ENCODE measurements at places on chromosomes 3 and 15.
A peak's percentile ranks its signal among the peaks of the same experiment; 100 is the strongest.

GRCh38 chr15:63500265-63501250, 3.8 kb upstream of the USP3 start:
- DNase-seq, result no peak

GRCh38 chr3:45571216-45571615, 23.3 kb upstream of the LIMD1 start:
- no peak for DNase-seq

GRCh38 chr3:121483290-121483689, 62.5 kb downstream of the POLQ start:
- no peak for DNase-seq

DNA sequence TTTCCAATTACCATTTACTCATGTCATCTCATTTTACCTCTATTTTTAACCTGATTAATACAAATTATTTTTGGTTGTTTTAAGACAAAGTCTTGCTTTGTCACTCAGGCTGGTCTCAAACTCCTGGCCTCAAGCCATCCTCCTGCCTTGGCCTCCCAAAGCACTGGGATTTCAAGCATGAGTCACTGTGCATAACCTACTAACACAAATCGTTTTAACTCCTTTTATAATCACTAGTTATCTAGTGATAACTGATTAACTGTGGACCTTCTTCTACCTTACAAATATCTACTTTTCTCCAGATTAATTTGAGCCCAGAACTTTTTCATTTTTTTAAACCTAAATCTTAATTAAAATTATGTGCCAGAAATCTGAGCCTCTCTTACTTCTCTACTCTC, 4.6 kb downstream of the ATP13A3 start:
- DNase-seq, result no peak

GRCh38 chr15:65724464-65725215, 67.5 kb downstream of the DENND4A start:
- DNase-seq, result no peak

- DNase-seq, result no peak
Observed at GRCh38 chr3:166110102-166110501, 272.9 kb upstream of the BCHE start.

- no peak for DNase-seq
Observed at GRCh38 chr15:86362555-86362954, 282.9 kb downstream of the AGBL1 start.

GRCh38 chr3:18237251-18238005, 187.7 kb downstream of the SATB1 start:
- no peak for DNase-seq

- no peak for DNase-seq
Observed at GRCh38 chr3:189883113-189883753, 237.5 kb downstream of the P3H2 start.

DNA sequence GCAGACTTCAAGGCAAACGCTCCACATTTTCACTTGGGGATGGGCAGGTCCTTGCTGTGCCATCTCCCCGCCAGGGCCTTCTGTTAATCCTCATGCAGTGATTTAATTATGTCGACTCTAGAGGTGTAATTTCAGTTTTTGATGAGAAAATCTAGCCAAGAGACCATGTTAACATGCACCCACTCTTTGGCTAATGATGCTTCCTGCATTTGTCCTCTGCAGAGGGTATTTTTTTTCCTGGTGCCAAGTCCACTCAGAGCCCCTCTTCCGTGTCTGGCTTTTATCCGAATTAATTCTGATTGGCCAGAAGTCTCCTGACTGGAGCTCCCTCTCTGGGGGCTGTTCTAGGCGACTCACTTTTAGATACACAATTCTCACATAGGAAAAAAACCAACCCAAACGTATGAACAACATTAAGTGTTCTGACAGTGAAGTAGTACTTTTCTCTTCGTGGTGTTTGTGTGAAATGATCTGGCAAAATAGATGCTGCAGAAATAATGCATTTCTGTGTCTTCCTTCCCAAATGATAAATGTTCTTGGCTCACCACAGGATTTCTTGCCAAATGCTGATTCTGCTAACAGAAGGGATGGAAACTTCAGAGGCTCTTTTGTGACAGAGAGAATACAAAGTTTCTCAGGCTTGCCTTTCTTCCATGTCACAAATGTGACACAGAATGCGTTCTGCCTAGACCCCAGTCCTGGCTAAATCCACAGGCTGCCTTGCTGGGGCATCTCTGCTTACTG, 190.0 kb downstream of the CACNA2D3 start:
- no peak for DNase-seq

- DNase-seq, result peak; percentile 7
Observed at GRCh38 chr3:27568393-27568792, 84.2 kb upstream of the SLC4A7 start.

GRCh38 chr15:38539008-38539343, 25.6 kb downstream of the RASGRP1 start:
- DNase-seq, result no peak

- DNase-seq, result no peak
Observed at GRCh38 chr3:165669504-165669903, 167.7 kb downstream of the BCHE start.

DNA sequence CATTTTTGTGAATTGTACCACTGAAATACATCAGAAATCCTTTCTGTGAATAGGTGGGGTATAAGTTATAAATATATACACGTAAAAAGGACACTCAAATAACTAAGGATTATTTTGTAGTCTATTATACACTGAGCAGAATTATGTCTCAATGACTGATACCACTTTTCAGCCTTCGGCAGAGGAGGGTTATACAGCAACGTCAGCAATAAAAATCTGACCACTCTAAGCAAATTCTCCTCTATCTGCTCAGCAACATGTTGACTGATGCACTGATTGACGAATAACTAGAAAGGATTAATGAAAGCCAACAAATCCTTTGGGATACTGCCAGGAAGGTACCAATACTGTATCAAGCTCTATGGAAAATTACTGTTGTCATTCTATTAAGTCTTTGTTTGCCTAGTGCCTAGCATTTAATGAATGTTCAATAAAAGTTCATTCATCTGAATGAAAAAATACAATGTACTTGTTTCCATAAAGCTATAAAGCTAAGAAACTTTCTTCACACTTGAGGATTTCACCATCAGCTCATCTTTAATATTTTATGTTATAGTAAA, 5.2 kb downstream of the ARPP19 start:
- no peak for DNase-seq

GRCh38 chr15:99992611-99993231, 259.5 kb upstream of the LYSMD4 start:
- DNase-seq, result no peak

DNA sequence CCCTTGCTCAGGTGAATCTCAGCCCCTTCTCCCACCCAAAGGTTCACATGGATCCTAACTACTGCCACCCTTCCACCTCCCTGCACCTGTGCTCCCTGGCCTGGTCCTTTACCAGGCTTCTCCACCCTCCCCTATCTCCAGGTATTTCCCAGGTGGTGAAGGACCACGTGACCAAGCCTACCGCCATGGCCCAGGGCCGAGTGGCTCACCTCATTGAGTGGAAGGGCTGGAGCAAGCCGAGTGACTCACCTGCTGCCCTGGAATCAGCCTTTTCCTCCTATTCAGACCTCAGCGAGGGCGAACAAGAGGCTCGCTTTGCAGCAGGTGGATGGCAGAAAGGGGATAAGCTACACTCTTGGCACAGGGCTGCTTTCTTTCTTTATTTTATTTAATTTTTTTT, 4.5 kb downstream of the FAM131A start:
- DNase-seq, result no peak

GRCh38 chr3:138412821-138413551, 21.4 kb upstream of the ESYT3 start:
- DNase-seq, result no peak

DNA sequence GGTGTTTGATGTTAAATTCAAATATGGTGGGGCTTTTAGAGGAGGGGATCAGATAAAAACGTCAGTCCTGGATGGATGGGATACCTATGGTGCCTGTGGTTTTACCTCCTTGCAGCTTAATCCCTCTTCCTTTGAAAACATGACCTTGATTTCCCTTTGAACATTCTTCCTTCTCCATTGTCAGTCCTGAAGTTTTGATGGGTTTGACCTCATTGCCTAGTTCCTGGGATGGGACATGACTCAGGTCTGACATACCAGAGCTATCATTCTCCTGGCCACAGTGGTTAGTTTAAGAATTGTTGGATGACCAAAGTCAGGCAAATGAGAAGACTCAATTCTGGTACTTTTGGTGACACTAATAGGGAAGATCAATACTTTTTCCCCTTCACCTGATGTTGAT, 87.2 kb downstream of the PRICKLE2 start:
- no peak for DNase-seq

DNA sequence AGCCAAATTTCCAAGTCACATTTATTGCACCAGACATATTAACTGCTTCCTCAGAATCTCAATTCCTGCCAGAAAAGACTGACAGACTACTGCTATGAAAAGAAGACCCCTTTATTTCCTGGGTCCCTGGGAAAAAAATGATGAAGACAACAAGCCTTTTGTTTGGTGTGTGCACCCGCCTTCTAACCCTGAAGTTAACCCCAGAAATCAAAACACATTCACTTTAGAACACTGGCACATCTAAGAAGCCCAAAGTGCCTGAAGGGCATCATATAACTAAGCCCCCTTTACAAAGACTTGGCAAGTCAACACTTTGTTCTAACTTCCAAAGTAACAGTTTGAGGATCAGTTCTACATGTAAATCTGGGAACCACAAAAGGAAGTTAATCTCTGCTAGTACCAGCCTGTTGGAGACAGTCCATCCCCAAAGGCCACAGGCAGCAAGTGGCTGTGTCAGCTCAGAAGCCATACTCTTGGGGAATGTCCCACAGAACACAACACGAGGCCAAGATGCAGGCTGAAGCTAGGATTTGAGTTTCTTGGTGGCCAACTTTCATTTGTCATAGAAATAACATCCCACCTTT, 16.3 kb upstream of the ATP1B3 start:
- no peak for DNase-seq

GRCh38 chr3:52893723-52894122, 3.6 kb downstream of the STIMATE start:
- no peak for DNase-seq

- DNase-seq, result no peak
Observed at GRCh38 chr15:91857772-91858171, 4.3 kb downstream of the SLCO3A1 start.

DNA sequence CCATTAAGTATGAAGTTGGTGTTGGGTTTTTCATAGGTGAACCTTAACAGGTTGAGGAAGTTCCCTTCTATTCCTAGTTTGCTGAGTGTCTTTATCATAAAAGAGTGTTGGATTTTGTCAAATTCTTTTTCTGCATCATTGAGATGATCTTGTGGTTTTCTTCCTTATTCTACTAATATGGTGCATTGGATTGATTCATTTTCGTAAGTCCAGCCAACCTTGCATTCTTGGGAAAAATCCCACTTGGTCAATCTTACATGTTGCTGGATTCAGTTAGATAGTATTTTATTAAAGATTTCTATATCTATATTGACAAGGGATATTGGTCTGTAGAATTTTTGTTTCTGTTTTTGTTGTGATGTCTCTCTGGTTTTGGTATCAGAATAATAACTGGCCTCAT, 83.7 kb upstream of the C15orf39 start:
- DNase-seq, result no peak

DNA sequence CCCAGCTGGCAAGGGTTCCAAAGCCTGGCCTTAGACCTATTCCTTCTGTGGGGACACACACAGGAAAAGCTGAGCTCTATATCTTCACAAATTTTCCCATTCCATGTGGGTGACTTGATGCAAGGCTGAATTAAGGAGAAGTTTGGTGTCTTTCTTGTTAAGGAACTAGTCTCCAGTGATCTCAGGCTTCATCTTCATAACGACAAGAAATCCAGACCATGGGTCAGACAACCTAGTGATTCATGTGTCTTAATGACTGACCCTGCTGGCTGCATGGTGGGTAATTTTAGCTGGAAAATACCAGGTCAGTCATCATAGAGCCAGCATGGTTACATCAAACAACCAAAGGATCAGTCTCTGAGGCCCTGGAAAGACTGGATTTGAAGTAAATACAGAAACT, 112.7 kb upstream of the SLC4A7 start:
- DNase-seq, result no peak

- no peak for DNase-seq
Observed at GRCh38 chr3:171796625-171797264, 13.5 kb downstream of the PLD1 start.

DNA sequence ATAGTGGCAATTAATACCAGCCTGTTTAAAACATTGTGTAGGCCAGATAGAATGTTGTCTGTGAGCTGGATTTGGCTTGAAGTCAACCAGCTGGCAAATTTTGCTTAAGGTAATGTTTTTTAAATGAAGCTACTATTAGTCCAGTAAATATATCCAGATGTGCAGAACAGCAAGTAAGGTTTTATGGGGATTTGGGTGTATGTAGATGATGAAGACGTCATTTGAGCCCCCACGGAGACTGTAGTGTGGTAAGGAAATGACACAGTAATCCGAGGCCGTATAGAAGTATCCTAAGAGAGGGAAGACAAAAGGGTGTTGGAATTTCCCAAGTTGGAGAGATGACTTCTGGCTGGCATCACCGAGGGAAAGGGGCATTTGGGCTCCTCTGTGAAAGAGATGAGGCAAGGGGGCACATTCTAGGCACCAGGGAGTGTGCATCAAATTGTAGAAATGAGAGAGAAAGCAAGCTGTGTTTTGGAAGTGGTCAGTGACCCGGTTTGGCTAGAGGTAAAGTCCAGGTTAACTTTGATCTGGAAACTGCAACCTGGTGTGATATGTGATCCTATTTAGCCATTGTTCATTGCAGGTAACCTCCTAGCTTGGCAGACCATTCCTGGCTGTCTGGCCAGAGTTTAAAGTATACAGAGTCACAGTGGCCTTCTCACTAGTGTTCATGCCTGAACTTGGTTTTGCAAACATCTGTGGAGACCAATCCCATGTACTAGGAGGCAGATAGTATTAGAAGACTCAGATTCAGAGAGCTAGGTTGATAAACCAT, 104.2 kb downstream of the ITPR1 start:
- no peak for DNase-seq

DNA sequence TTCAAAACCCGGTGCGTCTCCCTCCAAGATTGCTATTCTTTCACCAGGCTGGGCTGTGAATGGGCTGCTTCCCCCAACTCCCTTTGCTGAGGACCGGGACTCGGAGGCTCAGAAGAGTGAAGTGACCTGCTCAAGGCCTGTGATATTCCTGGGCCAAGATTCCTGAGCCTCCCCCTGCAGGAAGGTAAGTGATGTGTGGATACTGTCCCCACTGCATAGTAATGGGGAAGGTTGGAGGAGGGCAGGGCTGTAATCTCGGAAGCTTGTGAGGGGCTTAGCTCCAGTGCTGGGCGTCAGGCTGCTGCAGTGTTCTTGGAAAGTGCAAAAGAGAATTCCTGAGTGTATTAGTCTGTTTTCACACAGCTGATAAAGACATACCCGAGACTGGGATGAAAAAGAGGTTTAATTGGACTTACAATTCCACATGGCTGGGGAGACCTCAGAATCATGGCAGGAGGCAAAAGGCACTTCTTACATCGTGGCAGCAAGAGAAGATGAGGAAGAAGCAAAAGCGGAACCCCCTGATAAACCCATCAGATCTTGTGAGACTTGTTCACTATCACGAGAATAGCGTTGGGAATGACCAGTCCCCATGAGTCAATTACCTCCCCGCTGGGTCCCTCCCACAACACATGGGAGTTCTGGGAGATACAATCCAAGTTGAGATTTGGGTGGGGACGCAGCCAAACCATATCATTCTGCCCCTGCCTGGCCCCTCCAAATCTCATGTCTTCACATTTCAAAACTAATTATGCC, 67.6 kb downstream of the EFCAB12 start:
- no peak for DNase-seq
